RWPE2 (cell line): ENCODE measurements at places on chromosomes 4 and X.

DNA sequence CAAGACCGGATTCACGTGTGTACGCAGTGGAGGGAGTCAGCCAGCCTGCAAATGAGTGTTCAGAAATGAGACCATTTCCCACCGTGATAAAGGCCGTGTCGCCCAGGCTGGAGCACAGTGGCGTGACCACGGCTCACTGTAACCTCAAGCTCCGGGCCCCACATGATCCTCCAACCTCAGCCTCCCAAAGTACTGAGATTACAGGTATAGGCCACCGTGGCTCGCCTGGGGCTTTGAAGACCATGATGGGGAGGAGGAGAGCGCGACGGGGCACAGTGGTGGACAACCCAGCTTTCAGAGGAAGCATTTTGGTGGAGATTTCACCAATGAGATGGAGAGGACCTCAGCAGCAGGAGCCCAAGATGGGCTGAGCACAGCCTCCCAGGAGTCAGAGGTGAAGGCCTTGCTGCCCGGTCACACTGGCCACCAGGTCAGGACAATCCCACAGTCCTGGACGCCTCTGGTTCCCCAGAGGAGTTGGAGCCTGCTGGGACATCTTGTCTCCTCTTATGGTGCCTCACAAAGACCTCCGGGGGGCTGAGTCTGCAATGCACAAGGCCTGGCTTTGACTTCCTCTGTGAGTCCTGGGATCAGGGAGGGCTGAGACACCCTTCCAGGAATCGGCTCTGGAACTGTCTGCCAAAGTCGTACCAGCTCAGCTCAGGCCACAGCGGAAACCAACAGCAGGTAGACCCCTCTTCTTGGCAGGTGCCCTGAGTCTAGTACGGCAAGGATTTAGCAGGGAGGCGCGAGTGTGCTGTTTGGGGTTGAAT, 22.4 kb upstream of the MXD4 start:
- no peak overlapping the region for H3K27ac ChIP-seq
- no peaks in the 10 kb centered on the region for H3K4me1 ChIP-seq
- DNase-seq, result peak; percentile 26
- no peak overlapping the region for H3K4me3 ChIP-seq
- H3K27me3 ChIP-seq, result no peaks in the 10 kb centered on the region

GRCh38 chr4:163590103-163590502, 95.6 kb downstream of the TMA16 start:
- no peaks in the 10 kb centered on the region for H3K4me1 ChIP-seq
- H3K4me3 ChIP-seq, result no peak overlapping the region
- no peaks in the 10 kb centered on the region for H3K36me3 ChIP-seq
- no peak for DNase-seq

- no peaks in the 10 kb centered on the region for H3K27me3 ChIP-seq
- H3K4me3 ChIP-seq, result no peak overlapping the region
- no peak overlapping the region for H3K27ac ChIP-seq
- H3K4me1 ChIP-seq, result no peaks in the 10 kb centered on the region
- DNase-seq, result no peak
These were observed 39.6 kb downstream of the RPS6KA3 start for GRCh38 chrX:20227116-20227515.

- no peaks in the 10 kb centered on the region for H3K4me1 ChIP-seq
- H3K36me3 ChIP-seq, result no peaks in the 10 kb centered on the region
- no peak for DNase-seq
- H3K4me3 ChIP-seq, result no peak overlapping the region
These were observed 1191.0 kb upstream of the AGA start for GRCh38 chr4:178633263-178633662.

- DNase-seq, result no peak
- peaks cover 3% of the 10 kb centered on the region for H3K27me3 ChIP-seq
- no peak overlapping the region for H3K4me3 ChIP-seq
- no peaks in the 10 kb centered on the region for H3K4me1 ChIP-seq
These were observed 76.2 kb upstream of the GRXCR1 start for GRCh38 chr4:42816189-42816879.

GRCh38 chr4:156837625-156838345, 133.8 kb downstream of the PDGFC start:
- H3K27ac ChIP-seq, result no peak overlapping the region
- H3K4me3 ChIP-seq, result no peak overlapping the region
- 0 out of 2 replicates have a peak, but pooled peaks cover 9% of the 10 kb centered on the region for H3K36me3 ChIP-seq

- DNase-seq, result no peak
- no peak overlapping the region for H3K4me3 ChIP-seq
- no peak overlapping the region for H3K27ac ChIP-seq
- no peaks in the 10 kb centered on the region for H3K36me3 ChIP-seq
- no peaks in the 10 kb centered on the region for H3K27me3 ChIP-seq
These were observed 15.8 kb downstream of the CAMK2D start for GRCh38 chr4:113745711-113746110.

DNA sequence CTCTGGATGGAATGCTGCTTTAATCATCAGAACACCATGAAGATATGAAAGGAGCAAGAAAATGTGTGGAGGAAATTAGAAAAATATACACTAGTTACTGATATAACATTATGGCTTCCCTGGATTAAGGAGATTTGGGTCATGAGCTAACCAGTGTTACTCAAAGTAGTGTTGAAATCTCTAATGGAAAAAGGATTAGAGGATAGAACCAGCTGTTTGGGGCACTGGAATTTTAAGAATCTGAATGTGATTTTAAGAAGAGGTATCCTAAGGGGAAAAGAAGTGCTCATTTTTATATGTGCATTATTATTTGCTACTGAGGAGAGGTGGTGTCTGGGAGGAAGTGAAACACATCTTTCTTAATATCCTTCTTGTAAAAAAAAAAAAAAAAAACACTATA, 164.1 kb upstream of the PPARGC1A start:
- no peak for DNase-seq
- H3K27me3 ChIP-seq, result no peaks in the 10 kb centered on the region
- H3K4me3 ChIP-seq, result no peak overlapping the region
